B cell (primary cell): ENCODE measurements at places on chromosomes 13 and 19.

DNA sequence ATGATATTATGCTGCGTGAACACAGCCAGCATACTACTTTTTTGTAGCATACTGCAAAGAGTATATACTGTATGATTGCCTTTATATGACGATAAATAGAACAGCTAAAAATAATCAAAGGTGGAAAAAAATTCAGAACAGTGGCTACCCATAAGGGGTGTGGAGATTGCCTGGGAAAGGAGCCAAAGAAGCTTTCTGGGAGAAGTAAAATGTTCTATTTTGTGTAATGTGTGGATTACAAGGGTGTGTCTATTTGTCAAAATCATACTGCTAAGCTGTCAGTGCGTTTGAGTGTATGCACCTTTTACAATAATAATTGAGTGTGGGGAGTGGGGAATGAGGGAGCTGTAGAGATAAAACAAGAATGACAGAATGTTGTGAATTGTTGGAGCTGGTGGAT is 45.2 kb upstream of the MTIF3 start:
- no peak for DNase-seq

- no peak for DNase-seq
Observed at GRCh38 chr19:34461375-34462100, 20.0 kb upstream of the WTIP start.

DNA sequence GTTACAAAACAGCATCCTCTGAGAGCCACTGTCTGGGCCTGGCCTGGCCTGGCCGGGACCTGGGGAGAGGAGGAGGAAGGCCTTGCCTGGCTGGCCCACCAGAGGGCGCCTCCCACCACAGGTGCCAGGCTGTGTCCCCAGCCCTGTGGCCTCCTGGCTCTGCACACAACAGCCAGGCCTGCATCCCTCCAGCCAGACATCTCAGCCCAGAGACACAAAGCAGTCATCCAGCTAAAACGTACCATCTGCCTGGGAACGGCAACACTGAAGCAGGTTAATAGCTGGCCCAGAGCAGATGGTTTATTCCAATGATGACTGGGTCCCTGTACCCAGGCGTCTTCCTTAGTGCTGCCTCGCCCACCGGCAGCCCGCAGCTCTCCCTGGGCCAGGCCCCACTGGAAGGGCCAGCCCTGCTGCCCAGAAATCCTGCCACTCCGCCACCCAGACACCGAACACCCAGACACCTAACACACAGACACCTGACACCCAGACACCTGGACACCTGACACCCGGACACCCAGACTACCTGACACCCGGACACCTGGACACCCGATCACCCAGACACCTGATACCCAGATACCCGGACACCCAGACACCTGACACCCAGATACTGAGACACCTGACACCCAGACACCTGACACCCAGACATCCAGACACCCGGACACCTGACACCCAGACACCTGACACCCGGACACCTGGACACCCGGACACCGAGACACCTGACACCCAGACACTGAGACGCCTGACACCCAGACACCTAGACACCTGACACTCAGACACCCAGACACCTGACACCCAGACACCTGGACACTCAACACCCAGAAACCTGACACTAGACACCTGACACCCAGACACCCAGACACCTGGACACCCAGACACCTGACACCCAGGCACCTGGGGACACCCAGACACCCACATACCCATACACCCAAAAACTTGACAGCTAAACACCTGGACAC is 20.1 kb downstream of the C19orf12 start:
- DNase-seq = peak; percentile 81

DNA sequence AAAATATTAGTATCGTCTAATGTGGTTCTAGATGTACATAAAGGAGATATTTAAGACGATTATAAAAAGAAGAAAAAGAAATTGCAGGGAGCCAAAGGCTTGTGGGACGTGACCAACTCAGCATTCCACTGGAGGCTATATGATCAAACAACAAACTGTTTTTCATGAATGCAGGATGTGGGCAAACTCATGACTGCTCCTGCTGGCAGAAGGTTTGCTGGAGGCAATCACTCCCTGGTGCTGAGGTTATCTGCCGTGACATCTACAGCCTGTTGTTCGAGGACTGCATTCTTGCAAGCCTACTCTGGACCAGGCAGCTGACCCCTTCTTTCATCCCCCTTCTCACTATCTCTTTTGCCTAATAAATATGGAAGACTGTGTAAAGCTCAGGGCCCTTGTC is 518.1 kb downstream of the UQCRFS1 start:
- DNase-seq = no peak

- DNase-seq = no peak
Observed at GRCh38 chr13:113660066-113660465, 2.1 kb upstream of the ATP4B start.

- DNase-seq = peak; percentile 63
Observed at GRCh38 chr19:38319421-38320258, at the start of gene KCNK6. KCNK6 (plus strand) TSS chr19:38319845; CDS start chr19:38319951, 106 bp downstream.

GRCh38 chr13:21061029-21061763 is at the start of gene LATS2:
LATS2 (minus strand) TSS chr13:21061586; CDS start chr13:21046026, 15,560 bp downstream.
- DNase-seq = peak; percentile 71

- DNase-seq = no peak
Observed at GRCh38 chr19:23098286-23098685, 18.5 kb upstream of the ZNF730 start.

GRCh38 chr13:72004784-72005374 is 137.9 kb upstream of the DACH1 start:
- no peak for DNase-seq

- no peak for DNase-seq
Observed at GRCh38 chr13:111380431-111380830, 60.0 kb downstream of the TEX29 start.

- no peak for DNase-seq
Observed at GRCh38 chr13:114114006-114114640, 18.3 kb downstream of the RASA3 start.

GRCh38 chr19:42206871-42207755 is 10.4 kb downstream of the DEDD2 start:
- no peak for DNase-seq

DNA sequence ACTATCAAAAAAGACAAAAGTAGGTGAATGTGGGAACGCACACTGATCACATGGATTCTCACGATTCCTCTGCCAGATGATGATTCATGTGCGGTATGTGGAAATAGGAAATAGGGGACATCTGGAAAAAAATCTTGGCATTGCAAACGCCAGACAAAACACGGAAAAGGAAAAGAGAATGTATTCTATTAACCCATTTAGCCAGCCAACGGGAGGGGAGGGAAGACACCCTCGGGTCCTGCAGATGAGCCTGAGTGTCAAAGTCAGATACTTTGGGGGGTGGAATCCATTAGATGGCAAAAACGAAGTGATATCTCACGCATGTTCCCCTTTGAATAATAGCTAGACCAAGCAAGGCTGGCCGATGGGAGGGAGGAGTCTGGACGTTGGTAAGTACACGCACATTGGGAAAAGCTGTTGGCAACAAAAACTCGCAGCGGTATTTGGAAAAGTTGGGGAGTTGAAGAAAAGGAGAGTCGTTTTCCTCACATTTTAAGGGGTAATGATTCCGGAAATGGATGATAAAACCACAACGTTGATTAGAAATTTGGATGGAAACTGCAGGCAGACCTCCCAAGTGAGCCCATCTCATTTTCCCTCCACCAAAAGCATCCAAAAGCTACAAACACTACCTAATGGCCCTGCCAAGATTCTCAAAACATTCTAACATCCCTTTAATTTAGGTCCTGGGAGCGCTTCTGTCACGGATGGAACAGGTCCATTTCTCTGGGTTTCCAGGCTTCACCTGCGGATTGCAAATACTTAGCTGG is 73.6 kb downstream of the COL4A1 start:
- no peak for DNase-seq

GRCh38 chr13:46569456-46569855 is 16.5 kb downstream of the LRCH1 start:
- no peak for DNase-seq

DNA sequence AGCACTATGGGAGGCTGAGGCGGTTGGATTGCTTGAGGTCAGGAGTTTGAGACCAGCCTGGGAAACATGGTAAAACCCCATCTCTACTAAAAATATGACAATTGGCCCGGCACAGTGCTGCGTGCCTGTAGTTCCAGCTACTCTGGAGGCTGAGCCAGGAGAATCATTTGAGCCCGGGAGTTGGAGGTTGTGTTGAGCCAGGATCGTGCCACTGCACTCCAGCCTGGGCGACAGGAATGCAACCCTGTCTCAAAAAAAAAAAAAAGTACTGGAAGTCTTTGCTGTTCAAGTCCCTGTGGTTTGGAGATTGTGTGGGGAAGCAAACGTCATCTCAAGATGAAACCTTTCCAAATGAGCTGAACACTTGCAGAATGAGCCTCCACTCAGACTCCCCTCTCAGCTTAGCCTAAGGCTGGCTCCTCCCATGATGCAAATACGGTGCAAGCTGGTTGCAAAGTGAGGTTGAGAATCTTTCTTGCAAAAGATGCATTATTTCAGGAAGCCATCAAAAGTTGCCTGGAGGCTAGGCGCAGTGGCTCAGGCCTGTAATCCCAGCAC is 46.2 kb downstream of the MYO9B start:
- DNase-seq = no peak

GRCh38 chr13:76890021-76890420 is 3.8 kb upstream of the KCTD12 start:
- no peak for DNase-seq

DNA sequence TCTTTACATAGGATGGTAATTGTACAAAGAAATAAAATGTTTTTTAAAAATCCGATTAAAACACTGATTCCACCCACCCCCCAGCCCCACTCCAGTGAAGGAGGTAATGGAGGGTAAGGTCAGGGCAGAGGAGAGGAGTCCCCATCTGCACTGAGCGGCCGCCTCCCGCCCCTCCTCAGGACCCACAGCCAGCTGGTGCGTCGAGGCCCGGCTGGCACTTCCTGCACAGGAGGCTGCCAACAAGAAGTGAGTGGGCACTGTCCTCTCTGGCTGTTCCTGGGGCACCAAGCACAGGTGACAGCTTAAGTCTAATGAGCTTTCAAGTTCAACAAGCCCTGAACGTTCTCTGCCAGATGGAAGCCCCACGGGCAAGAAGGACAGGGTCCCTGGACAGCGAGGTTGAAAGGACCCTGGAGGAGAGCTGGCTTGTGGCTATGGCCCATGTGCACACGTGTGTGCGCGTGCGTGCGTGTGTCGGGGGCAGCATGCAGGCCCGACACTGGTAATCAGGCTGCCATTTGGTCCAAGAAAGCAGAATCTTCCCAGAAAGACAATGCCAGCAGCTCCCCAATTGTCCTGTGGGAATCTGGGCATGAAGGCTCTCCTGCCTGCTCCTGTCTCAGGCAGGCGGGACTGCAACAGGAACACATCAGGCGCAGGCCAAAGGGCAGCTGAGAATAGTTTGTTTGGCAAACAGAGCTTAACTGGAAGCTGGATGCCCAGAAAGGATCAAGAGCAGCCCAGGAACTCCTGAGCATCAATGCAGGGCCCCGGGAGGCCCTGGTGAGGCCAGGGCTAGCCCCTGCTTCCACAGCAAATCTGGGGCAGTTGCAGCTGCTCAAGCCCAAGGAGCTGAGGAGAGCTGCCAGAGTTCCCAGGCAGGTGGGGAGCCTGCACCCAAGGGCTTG is 15.1 kb upstream of the EPHX3 start:
- no peak for DNase-seq

- DNase-seq = no peak
Observed at GRCh38 chr13:100209857-100210825, 121.2 kb downstream of the PCCA start.

DNA sequence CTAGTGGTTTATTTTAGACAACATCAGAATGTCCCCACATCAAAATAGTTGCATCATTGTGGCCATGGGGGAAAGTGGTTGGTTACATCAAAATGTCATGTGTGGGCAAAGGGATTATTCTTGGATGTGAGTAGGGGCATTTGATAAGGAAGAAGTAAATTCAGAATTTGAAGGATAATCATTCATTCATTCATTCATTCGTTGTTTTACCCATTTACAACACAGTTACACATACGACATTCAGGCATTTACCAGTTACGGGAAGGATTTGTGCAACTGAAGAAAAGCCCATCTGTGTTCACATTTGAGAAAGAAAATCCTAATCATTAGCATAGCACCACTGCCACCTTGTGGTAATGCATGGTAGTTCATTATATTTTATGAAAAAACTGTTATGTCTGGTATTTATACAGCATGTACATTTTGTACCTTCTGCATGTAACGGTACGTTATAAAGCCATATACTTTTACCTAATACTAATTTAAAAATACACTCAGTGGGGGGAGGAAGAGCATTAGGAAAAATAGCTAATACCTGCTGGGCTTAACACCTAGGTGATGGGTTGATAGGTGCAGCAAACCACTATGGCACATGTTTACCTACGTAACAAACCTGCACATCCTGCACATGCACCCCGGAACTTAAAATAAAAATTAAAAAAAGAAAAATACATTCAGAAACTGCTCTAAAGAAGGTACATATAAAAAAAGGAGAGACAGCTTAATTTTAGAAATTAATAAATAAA is 62.1 kb downstream of the DGKH start:
- DNase-seq = peak; percentile 76

- DNase-seq = no peak
Observed at GRCh38 chr13:44096901-44097300, 217.2 kb downstream of the LACC1 start.

DNA sequence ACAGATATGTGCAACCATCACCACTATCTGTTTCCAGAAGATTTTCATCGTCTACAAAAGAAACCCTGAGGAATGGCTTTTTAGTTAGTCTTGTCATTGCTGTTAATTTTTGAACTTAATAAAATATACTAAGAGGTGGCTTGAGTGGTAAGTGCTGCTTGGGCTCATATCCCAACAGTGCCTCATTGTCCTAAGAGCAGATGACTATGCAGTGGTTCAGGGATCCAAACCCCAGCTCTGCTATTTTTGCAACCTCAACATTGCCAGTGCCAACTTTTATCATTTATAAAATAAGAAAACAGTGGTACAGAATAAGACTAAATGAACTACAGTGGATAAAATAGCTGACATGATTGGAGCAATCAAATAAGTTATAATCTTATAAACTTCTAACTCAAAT is 123.2 kb upstream of the SLC7A1 start:
- DNase-seq = no peak

GRCh38 chr19:30719999-30720345 is 347.8 kb downstream of the ZNF536 start:
- DNase-seq = no peak

GRCh38 chr13:52916486-52916990 is 68.1 kb upstream of the PCDH8 start:
- DNase-seq = no peak

DNA sequence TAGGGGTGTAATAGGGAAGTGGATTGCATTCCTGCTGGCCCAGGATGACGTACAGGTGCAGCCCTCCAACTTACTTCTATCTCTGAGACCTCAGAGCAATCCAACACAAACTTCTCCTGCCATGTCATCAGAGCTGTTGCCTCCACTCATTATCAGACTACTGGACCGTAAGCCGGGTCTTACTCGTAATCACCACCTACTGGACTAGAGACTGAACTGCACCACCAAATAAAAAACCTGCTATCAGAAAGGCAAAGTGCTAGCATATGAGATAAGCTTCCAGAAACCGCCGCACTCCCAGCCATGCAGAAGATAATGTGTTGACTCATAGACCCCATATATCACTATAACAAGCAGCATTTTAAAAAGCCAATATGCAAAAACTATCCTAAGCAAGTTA is 102.0 kb downstream of the SLITRK1 start:
- DNase-seq = no peak

- DNase-seq = no peak
Observed at GRCh38 chr19:18274781-18275356, 617 bp upstream of the IQCN start.
